ENCODE measurements at places on chromosomes 16 and 17.

GRCh38 chr17:41101586-41102259 is at the start of gene KRTAP4-16:
KRTAP4-16 (minus strand) TSS chr17:41102209; CDS start chr17:41102209, 0 bp downstream.
- DNase-seq, result no peak

- DNase-seq, result no peak
These were observed 15.4 kb downstream of the TNS4 start for GRCh38 chr17:40485851-40486521.

GRCh38 chr17:22217135-22217534 is 524.8 kb downstream of the KCNJ18 start:
- DNase-seq, result no peak

DNA sequence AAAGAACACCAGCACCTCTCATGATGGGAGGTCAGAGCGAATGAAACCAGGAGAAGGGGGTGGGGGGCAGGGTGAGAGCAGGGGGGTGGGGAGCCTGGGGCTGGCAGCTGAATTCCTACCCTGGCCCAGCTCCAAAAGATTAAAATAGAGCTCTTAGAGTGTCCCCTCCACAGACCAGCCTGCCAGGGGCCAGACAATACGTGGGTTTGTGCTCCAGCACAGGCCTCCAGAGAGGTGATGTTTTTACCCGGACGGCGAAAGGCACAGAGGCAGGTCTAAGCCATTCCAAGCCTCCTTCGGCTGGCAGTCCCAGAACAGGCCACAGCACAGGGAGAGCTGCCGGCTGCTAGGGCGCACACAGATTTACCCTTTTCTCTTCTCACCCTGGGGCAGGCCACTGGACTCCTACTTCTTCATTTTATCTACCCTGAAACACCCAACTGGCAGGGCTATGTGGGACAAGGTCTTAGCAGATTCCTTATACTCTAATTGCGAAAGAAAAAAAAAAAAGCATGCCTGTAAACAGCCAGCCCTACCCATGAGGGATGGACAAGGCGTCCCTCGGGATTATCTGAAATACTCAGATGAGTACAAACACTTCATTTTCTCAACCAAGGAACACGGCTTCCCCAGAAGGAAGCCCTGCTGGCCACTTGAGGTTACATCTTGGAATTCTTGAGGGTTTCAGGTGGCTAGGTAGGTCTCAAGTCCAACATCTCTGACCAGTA is 71.9 kb upstream of the NOG start:
- no peak for DNase-seq

- no peak for DNase-seq
These were observed 352.2 kb upstream of the TNRC6C start for GRCh38 chr17:77606146-77606864.

All from activated naive CD4-positive, alpha-beta T cell (primary cell).